ENCODE measurements at places on chromosomes 13 and 19.

GRCh38 chr19:48210005-48210404, 39.5 kb downstream of the ZSWIM9 start:
- no peak for DNase-seq

DNA sequence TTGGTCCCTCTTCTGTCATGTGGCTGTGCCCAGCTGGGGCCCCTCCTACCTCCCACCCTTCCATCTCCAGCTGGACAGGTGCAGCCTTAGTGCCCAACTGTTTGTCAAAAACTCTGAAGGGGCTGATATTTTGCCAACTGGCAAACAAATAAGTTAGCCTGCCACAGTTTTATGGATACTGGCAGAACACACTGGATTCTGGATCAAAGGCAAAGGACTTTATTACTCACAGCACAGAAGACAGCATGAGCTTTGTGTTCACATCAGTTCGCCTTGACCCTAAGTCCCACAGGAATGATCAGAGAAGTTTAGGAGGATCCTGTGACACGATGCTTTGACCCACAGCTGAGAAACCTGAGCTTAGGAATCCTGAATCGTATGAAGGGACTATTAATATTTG, 16.4 kb downstream of the KLK2 start:
- DNase-seq: no peak

DNA sequence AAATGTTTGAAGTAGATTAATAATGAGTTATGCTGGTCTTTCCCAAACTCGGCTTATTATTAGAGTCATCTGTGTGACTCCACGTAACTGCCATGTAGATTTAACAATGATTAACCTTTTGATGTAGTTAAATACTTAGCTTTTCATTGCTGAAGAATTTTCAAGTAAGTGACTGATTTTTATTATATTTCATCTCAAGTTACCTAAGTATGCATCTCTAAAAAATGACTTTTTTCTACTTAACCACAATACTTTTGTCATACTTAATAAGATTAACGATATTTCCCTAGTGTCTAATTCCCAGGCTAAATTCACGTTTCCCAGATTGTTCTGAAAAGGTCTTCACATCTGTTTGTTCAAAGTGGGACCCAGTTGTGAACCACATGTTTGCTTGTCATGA, 17.8 kb downstream of the BIVM start:
- DNase-seq: no peak

DNA sequence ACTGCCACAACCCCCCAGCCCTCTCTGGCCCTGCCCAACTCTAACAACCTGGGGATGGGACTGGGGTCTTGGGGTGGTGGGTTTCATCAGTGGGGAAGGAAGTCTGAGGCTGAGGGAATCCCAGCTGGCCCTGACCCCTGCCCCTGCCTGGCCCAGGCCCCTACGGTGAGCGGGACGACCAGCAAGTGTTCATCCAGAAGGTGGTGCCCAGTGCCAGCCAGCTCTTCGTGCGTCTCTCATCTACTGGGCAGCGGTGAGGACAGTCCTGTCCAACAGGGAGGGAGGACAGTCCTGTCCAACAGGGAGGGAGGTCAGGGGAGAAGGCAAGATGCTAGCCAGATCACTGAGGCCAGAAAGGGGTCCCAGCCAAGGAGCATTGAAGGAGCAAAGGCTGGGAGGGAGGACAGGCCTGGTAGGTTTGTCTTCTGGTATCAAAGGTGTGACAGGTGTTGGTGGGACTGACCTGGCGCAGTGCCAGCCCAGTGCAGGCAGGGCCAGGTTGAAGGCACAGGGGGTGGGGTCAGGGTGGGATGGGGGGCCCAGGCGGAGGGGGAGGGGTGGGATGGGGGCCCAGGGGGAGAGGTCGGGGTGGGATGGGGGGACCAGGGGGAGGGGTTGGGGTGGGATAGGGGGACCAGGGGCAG, 12.1 kb upstream of the LTBP4 start:
- no peak for DNase-seq

DNA sequence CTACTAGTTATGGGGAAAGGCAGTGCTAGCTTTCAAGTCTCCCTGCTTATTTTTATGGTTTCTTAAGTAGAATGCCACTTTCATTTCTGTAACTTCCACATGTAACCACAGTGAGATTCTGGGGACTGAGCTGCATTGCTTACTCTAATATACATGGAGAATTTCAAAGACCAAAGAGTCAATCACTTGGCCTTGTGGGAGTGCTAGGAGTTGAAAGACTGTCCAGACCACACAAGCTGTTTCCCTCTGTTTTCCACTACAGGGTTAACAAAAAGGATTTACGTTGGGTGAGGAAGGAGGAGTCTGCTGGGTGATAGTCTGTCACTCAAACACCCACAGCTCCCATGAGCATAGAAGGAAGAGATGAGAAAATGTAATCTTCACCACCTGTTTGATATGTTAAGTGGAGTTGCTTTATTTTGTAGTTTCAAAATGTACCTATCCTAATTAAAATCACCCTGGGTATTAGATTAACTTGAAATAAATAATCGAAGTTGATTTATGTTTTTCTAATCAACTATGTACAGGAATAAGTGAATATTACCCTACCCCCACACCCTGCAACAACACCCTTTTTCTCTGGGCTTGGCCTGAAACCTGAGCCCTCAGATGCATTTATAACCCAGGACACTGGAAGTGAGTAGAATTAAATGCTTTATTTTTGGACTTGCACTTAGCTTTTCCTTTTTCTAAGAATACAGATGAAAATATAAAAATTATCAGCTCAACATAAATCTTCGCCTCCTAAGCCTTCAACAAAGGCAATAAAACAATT, 225.8 kb upstream of the SLC10A2 start:
- no peak for DNase-seq

DNA sequence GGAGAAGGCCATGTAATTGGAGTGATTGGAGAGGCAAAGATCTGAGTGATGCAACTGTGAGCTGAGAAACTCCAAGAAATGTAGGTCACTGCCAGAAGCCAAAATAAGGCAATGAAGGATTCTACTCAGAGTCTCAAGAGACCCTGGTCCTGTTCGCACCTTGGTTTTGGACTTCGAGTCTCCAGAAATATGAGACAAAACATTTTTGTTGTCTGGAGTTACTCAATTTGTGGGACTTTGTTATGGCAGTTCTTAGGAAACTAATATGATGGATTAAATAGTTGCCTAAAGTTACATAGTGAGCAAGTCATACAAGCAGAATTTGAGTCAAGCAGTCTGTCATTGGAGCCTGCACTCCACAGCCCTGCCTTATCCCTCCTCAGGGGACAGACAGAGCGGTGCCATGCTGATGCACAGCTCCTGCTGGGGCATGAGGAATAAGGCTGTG, 104.2 kb downstream of the ITGBL1 start:
- no peak for DNase-seq

DNA sequence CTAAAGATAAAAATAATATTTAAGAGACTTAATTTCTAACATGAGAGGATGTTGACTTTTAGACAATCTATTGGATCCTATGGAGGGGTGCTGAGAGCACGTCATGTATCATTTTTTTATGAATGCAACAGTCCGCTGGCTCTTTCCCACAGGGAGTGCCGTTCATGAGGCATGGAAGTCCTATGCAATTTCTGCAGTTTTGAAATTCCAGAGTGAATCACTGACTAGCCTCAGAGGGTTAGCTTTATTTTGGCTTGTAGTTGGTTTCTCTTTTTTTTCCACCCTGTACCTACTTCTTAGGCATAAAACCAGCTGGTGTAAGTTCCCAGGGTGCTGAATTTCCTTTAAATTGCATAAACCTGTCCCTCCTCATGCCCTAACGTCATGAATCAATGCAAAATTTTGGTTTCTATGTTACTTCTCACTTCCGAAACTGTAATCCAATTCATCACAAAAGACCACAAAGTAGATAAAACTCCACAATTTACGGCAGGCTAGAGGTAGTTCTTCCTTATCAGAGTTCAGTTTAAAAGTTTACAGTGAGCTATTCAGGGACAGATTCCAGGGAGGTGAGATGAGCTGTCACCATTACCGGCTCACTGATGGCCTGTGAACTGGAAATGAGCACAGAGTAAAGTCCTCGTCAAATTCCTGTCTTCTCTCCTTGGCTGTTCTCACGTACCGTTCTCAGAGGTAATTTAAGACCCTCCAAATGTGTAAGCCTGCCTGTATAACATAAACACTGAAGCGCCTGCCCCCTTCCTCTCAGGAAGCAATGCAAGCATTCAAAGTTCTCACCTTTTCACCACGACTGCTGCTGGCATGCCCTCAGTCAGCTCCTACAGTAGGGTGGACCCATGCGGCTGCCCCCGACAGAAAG, 216.6 kb upstream of the SLC10A2 start:
- no peak for DNase-seq

- DNase-seq: no peak
Measured at GRCh38 chr13:100637796-100638195, 36.8 kb downstream of the TMTC4 start.

- no peak for DNase-seq
Measured at GRCh38 chr13:75375329-75375728, 106.6 kb downstream of the TBC1D4 start.

DNA sequence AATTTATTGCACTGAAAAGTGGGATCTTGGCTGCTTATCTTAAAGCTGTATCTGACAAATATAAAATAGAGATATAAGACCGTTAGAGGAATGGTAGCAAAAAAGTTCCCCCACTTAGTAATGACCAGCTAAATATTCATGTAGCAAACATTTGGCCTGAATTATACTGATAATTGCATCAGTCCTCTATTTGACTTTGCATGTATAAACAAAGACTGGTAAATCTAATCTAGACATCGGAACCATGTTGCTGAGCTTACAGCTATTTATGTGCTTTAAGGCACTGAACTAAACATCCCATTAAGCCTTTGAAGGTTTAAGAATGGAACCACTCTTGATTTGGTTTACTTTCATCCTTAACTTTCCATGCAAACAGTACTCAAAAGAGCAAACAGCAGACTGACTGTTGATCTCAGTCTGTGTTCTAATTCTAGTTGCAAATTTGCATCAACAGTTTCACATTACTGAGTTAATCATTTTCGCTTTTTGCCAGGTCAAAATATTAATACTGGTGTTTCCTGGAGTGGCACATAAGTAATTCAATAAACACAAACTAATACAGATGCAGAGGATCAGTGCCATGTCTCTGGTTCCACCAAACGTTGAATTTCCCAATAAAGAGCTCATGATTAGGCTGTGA, 203.5 kb upstream of the HTR2A start:
- no peak for DNase-seq

GRCh38 chr19:54100561-54100960, at the start of gene OSCAR:
OSCAR (minus strand) TSS chr19:54100803; CDS start chr19:54100792, 11 bp downstream.
- no peak for DNase-seq

DNA sequence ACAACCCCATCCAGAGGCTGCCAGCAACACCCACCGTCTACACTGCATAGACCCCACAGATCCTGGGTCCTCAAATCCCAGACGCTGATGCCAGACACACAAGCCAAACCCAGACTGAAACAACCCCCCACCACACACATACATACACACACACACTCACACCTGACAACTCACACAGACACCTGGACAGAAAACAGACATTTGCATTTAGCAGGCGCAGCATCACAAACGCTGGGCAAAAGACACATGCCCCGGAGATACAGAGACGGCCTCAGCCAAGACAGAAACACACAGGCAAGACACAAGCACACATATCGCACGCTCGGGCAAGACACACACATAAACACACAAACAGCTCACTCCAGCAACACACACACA, 1.3 kb downstream of the BBC3 start:
- DNase-seq: no peak

GRCh38 chr19:31317570-31317969, 31.7 kb downstream of the TSHZ3 start:
- no peak for DNase-seq

DNA sequence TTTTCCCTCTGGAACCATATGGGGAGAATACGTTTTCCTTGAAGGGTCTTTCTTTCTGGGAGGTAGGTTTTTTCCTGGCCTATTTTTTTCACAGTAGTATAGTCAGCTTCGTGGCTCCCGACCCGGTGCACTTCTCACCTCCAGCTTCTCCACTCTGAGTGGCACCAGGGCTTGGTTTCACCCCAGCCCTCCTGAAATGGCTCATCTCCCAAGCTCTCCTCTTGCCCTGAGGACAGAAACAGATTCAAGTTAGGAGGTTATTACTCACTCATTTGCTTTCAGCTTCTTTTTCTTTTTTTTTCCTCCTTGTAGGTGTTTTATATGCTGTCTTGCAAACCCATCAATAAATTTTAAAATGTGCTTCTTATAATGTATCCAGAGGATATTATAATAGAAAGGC, 199.3 kb downstream of the RFC3 start:
- DNase-seq: no peak

DNA sequence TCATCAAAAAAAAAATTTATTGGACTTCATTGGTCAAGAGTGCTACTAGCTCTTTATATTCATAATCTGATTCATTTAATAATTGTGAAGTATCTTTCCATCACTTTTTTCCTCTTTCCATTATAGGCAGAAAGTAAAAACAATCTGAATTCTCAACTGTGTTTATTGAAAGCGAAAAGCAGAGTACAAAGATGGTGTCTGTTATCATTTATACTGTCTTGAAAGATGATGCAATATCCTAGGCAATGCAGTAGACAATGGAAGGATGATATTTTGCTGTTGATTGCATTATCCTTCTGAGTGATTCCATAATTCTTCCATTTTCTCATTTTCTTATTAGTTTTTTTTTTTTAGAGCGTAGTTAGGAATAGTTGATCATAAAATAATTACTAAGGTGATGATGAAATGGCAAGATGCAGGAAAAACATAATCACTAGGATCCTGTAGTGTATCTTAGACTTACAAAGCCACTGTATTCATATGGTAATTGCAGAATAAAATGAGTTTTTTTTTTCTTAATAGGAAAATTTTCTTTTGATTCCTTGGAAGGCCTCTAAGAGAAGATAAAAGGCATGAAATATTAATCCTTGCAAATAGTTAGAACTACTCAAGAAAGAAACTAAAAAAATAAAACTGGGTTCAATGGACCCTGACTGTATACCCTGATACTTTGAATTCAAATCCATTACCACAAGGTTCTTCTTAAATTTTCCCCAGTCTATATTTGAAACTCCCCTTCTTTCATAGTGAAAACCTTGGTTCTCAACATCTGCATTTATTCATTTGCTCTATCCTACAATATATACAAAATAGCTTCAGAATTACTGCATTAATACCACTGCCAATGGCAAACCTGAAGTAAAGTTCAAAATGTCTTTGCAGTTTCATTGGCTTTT, 11.6 kb downstream of the URI1 start:
- no peak for DNase-seq

- DNase-seq: no peak
Measured at GRCh38 chr13:94481941-94482340, 2.5 kb upstream of the DCT start.

GRCh38 chr19:53076984-53077383, 26.2 kb downstream of the ZNF160 start:
- DNase-seq: no peak

DNA sequence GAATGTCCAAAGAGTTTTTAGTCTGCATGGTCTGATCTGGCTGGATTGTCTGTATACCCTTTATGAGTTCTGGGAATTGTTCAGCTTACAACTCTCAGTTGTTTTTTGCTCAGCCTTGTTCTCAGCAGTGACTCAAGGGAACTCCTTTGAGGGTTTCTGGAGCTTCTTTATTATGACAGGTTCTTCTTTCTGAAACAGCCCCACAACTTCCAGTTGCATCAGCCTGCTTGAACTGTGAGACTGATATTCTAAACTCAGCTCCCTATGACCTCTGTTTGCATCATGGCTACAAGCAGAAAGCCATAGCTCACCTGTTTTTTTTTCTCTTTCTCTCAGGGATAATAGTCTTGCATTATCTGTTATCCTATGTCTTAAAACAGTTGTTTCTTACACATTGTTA, 85.0 kb downstream of the TDRD3 start:
- DNase-seq: no peak

All from T follicular helper cell (primary cell).